ENCODE measurements at places on chromosomes 12 and 14. TPM values are rescaled to one million over a fixed set of nuclear protein-coding genes. Genes with fewer than 3 reads are reported as not detected.

DNA sequence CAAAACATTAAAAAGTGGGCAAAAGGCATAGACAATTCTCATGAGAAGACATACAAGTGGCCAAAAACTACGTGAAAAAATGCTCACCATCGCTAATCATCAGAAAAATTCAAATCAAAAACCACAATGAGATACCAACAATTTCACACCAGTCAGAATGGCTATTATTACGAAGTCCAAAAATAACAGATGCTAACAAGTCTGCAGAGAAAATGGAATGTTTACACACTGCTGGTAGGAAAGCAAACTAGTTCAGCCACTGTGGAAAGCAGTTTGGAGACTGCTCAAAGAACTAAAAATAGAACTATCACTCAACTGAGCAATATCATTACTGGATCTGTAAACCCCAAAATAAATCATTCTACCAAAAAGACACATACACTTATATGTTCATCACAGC lies 76.2 kb downstream of the PRKD1 start:
- no peak for DNase-seq

GRCh38 chr12:29314416-29314815 lies 66.6 kb downstream of the ERGIC2 start:
- peak; percentile 32 for DNase-seq

GRCh38 chr12:113310489-113310888 lies 24.4 kb downstream of the SLC8B1 start:
- no peak for DNase-seq

Gene EML5
- 0.25 TPM for total RNA-seq

Data from left ventricle myocardium superior (tissue), 1 donor.